ENCODE measurements at places on chromosomes 2 and 18.

DNA sequence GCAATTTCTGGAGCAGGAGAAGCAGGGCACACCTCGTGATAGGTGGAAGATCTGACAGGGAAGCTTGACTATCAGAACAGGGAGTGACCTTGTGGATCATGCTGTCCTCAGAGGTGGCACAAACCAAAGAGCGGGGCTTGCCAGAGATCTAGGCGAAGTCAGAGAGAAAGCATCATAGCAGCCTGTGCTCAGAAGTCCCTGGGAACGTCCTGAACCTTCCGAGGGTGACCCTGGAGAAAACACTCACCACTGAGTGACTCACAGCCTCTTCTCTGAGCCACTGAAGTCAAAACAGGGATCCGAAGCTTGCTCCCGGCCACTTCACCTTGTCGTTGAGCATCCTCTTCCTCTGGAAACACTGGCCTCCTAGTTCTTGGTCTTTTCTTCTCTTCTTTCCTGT, 56.7 kb downstream of the IL1R2 start:
- no peak for DNase-seq

DNA sequence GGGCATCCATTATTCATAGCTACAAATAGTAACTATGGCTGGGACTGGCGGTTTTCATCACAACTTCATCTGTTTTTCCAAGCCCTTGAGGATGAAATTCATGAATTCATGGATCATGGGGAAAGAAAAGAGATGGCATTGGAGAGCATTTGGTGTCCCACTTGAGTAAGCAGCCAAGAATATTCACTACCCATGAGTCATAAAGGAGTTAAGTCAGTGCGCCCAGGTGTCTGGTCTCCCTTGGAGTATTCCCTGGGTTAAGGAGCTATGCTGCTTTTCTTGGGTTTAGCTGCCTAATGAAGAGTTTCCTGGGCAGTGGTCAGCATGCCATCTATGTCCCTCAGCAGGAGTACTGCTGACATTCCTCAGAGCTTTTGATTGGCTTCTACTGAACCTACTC, 21.3 kb upstream of the LDAH start:
- DNase-seq: no peak

DNA sequence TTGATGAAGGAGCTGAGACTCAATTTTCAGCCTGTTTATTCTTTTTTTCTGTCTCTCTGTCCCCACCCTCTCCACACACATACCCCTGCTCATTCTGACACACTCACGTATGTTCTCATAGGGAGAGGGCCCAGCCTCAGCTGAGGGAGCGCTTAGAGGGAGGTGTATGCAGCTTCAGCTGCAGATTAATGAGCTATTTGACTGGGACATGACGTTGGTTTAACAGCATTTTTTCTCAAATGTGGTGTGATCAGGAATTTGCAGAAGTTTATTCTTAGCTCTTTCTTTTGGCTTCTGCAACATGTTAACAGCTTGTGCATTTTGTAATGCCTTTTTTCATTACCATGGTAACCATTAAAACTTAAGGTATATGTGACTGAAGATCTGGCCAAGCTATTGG, 1547.1 kb upstream of the PIK3C3 start:
- DNase-seq: no peak

DNA sequence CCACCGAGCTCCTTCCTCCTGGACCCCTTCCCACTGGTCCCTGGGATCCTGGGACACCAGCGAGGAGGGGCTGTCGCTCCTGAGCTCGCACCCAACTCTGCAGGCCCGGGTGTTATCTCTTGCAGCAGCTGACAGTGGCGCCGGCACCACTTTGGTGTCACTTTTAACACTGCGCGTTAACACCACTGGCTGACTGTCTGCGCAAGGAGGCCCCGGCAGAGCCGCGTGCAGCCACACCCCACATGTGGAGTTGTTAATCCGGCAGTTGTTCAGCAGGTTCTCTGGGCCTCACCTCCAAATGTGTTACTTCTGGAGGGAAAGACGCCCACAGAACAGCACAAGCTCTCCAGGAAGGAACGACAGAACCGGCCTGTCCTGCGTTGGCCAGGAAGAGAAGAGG, 155.0 kb upstream of the GLI2 start:
- no peak for DNase-seq

- no peak for DNase-seq
Observed at GRCh38 chr2:127640082-127641072, 5.6 kb upstream of the GPR17 start.

GRCh38 chr2:215847718-215848117, 165.6 kb downstream of the MREG start:
- no peak for DNase-seq

DNA sequence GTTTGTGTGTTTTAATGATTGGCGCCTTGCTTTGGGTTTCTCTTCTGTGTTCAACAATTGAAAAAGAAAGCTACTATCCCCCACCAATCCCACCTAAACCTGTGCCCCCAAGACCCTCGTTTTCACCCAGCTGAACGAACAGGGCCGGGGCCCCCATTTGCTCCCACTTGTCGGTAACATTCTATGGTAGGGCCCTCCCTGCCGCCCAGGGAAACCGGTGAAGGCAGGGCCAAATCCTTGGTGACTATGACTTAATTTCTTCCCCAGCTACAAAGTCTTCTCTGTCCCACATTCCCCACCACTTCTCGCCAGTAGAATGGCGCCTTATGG, 598 bp upstream of the SNRNP200 start:
- DNase-seq: no peak

DNA sequence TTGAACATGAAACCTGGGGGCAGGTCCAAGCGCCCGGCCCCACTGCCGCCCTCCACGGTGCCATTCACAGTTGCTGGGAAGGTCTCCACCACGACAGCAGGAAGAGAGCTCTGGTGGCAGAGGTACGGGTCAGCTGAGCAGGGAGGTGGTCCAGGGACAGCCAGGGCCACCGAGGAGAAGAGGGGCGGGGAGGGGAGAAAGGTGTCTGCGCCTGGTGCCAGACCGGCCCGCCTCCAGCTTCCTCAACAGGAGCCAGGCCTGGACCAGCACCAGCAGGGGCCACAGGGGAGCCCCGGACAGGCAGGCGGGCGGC, 56.2 kb downstream of the BIN1 start:
- no peak for DNase-seq

DNA sequence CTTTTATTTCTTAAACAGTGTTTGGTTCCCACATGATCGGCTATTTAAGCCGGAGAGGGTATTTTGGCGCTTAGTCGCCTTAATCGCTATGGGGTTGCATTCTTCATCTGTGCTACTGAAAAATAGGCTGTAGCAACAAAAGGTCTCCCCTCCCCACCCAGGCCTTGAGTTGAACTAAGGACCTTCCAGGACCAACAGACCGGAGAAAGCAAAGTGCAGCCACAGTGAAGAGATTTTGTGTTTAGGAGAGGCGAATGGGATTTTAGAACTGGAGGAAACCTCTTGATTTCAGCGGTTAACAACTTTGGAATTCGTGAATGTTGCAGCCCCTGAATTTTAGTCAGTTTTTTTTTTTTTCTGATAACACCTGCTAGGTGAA, 1.4 kb downstream of the ITGA6 start:
- DNase-seq: no peak

GRCh38 chr18:23126376-23127056, 8.8 kb upstream of the CABLES1 start:
- DNase-seq: no peak

Data from activated gamma-delta T cell (primary cell).